CD4-positive, alpha-beta T cell treated with Interleukin-6 at 100 ng/mL for 8 hours (primary cell): ENCODE measurements at places on chromosomes 2 and 18.

GRCh38 chr2:104755026-104755878, 98.7 kb upstream of the POU3F3 start:
- DNase-seq, result no peak

DNA sequence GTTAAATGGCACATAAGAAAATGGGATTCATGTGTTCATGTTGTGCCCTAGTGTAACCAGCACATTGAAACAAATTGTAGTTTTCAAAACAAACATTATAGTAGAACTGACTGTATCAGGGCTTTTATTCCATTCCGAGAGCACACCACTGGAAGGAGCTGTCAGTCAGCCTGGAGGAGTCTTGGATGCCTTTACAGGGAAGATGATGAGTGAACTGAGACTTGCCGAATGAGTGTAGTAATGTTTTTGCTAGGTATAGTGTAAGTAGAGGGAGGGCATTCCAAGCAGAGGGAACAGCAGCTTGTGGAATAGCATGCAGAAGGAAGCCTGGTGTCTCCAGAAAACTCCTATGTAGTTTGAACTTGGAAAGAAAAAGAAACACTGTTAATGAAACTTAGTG, 183.5 kb downstream of the MCFD2 start:
- no peak for DNase-seq

DNA sequence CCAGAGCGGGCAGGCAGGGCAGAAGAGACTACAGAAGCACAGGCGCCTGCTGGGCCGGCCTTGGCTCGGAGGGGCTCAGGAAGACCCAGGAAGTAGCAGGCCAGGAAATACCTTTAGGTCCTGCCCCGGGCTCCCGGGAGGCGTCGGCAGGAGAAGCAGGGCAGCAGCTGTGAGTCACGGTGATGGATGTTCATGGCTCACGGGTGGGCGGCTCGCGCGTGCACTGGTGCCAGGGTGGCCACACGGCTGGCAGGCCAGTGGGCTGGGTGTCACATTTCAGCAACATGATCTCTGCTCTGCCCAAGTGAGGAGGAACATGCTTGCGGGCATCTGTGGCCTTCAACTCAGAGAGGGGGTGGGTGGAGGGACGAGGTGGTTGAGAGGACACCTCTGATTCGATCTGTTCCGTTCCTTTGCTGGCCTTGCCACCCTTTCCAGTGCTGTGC, 139.3 kb downstream of the KLHL29 start:
- DNase-seq, result no peak

GRCh38 chr2:202339071-202339870, 36.9 kb upstream of the BMPR2 start:
- no peak for DNase-seq

DNA sequence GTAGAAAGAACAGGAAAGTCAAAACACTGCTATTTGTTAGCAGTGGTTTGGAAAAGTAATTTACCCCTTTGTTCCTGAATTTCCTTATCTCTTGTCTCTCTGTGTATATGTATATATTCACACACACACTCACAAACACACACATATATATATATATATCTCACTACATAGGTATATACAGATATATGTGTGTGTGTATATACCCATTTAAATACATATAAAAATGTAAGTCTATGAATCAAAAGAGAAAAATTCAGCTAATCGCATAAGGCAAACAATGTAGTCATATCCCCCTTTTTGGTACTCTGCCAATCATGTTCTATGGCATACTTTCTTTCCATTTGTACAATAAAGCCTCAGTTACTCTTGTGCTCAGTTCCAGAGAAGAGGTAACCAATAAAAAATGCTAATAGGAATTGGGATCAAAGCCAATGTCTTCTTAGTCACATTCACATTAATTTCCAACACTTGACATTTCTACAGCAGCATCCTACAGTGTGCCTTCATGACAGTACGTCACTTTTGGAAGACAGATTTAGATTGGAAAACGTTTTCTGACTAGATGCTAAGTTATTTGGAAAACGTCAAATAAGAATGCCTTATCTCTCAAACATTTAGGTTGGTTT, 94.6 kb downstream of the MC4R start:
- no peak for DNase-seq

DNA sequence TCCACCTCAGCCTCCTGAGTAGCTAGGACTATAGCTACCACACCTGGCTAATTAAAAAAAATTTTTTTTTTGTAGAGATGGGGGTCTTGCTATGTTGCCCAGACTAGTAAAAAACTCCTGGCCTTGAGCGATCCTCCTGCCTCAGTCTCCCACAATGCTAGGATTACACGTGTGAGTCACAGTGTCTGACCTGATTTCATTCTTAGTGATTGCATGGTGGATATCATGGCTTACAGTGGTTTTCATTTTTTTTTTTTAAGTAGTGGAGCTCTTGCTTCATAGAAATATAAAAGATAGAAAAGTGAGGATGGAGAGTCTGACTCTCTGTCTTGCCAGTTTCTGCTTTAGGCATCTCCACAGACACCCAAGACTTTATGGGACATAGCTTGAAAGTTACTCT, 83.6 kb downstream of the CDC42EP3 start:
- no peak for DNase-seq

GRCh38 chr18:57910817-57911216, 107.7 kb upstream of the ATP8B1 start:
- DNase-seq, result no peak

DNA sequence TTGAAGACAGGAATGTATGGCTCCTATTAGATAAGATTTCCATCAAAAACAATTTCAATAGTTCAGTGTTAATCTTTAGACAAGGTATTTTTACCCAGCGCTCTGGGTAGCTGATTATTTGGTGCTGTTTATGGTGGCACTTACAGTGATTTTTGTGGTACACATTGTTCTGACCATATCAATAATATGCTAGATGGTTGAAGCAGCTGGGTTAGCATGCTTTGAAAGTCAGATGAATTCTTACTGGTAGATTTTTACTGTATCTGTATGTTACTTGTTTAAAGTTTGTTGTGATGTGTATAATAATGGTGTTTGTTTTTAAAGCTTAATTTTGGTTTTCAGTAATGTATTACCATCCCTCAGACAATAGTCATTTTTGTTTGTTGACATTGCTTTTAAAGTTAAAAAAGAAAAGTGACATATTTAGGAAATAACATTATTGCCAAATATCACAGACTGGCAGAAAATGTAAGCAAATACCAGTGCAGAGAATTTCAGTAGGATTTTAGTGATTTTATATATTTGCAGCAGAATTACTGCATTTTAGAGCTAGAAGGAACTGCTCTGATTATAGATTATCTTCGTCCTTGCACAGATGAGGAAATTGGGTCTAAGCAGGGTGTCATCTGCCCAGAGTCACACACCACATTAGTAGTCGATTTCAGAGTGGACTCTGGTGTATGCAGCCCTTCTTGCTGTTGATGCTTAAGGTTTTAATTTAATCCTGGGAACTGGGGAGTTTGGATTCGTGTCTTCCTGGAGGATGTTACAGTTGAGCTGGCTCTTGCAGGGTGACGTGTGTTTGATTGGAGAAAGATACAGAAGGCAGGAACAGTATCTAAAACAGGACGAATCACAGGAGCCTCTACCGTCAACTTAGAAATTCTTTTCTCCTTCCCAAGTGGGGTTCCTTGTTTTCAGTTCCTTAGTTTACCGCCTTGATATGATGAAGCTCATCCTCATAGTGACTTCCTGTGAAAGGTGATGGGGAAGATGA, 6.6 kb downstream of the SOCS6 start:
- DNase-seq, result no peak

DNA sequence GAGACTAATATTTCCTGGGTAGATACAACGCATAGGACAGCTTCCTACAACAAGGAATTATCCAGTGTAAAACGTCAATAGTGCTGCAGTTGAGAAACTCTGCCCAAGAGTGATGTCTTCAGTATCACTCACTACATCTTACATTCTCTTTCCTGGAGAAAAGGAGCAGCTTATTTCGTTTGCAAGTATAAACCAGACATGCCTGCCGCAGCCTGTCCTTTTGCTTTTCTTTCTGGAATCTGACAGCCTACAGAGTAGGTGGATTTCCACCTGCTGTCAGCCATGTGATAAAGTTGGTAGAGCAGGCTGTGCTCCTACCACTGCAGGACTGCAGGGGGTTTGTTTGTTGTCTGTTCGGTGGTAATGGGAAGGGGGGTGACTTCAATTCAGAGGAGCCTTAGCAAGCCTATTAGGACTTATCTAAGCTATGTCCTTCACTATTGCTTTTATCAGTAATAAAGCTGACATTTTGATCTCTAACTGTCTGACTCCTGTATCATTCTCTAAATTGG, 439.1 kb downstream of the GRB14 start:
- DNase-seq, result no peak

- DNase-seq, result no peak
Observed at GRCh38 chr2:96470109-96470508, 35.0 kb downstream of the NEURL3 start.

DNA sequence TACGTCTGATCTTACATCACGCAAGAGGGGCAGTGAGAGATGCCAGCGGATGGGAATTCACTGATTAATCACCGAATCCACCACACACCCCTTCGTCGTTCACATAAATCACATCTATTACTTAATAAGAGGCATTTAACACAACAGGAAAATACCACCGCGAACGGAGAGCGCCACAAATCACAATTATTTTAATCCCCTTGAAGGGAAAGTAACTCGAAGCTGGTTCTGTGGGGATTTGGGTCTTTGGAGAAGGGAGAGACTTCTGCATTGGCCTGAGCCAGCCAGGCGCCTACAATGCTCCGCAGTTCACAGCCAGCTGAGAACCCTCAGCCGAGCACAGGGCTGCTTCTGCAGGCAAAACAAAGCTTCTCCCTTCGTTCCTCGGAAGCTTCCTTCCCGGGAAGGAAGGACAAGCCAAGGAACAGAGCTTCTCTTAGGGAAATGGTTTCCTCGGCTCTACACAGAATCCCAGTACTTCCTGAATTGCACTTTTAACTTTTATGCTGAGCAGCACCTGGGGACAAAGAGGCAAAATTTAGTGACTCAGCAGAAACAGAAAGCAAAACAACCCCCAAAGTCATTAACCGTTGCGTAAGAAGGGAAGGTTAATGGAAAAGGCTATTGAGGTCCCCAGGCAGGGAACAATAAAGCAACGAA, at the start of gene LRP1B:
LRP1B (minus strand) TSS at position 7 of the 660 bp plus-strand sequence. CDS start 287 bp downstream, outside the sequence.
- no peak for DNase-seq

GRCh38 chr2:2797797-2798196, 466.7 kb upstream of the MYT1L start:
- no peak for DNase-seq

- no peak for DNase-seq
Observed at GRCh38 chr2:138327967-138328366, 173.6 kb upstream of the SPOPL start.

DNA sequence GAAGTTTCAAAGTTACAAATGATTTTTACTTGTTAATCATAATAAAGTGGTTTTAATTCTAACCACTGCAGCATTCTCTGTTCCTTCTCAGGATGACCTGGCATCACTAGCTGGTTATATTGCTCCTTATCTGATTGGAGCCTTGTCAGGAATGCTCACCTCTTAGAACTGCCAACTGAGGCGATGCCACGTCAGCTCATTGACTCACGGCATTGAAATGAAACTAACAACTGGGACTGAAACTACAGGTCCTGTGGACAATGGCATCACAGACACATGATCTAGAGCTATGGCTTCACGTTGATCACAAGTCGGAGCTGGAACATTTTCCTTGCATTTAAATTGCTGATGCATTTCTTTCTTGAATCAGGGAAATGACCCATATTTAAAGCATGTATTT, 54.9 kb upstream of the MAP2 start:
- DNase-seq, result no peak

DNA sequence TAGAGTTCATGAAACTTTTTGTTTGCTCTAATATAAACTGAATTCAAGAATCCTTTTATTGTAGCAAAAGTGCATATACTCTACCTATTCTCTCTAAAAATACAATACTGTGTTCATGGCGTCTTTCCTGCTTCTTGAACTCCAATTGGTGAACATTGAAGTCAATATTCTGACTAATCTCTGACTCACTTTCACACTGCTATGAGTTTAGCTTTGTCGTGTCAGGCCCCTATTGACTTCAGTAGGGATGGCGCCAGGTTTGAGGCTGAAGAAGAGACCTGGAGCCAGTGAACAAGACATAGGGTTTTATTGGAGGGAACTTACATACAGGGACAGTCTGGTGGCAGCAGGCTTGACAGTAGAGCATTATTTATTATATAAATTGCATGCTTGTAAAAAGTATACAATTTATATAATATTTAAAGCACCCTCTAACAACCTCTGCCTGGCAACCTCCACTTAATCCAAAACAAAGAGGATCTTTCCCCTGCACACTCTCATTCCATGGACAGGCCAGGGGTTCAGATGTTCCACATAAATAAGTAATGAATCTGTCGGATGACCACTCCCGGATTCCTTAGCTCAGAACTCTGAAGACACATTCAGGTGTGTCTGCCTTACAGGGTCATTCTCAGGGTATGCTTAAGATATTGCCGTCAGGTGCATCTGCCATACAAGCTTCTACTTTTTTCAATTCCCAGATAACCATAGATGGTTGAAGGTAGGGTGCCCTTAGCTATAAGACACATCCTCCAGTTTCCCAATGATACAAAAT, 141.0 kb downstream of the CERS6 start:
- no peak for DNase-seq

DNA sequence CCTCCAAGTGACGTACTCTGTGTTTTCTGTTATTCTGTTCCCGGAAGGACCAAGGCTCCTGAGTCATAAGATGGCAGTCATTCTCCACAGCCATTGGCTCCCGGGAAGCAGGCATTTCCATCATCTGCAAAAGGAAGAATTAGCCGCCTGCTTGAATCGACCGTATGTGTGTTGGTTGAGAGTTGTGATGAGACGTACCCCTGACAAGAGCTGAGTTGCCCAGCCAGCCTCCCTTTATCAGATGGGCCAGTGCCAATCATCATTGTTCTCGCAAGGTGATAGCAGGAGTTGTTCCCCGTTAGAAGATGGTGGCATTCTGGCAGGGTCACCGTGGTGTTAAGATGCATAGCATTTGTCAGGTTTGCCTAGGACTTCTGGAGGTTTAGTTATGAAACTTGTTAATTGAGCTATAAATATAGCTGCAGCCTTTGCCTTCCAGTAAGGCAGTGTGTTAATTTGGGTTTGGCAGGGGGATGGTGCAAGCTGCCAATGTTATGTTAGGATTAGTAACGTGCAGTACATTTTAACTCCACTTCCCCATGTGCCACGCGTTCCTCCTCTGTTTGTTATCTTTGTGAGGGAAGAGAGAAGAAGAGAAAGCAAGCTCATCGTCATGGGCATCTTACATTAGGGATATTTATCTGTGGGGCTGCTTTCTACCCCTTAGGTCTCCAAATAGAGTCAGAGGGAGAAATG, 652.7 kb upstream of the FANCL start:
- DNase-seq, result no peak

GRCh38 chr2:65565681-65566080, 133.3 kb upstream of the SPRED2 start:
- DNase-seq, result no peak
